Thoracic aorta (tissue), 2 donors: ENCODE measurements at places on chromosomes 1 and 21.

DNA sequence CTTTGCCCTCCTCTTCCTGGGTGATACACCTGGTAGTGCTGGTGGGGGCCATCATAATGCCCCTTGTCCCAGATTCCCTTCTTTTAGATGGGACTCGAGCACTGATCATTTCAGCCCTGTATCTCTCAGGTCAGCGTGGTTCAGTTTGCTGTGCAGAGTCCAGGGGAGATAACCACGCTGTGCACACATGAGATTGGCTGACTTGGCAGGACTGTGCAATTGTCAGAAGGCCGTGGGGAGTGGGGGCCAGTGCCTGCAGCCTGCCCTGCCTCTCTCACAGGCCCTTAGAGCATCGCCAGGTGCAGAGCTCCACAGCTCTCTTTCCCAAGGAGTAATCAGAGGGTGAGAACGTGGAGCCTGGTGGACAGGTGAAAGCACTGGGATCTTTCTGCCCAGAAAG, 15.2 kb downstream of the EPHX1 start:
- no peak overlapping the region for H3K4me3 ChIP-seq
- H3K36me3 ChIP-seq, result peaks cover 8% of the 10 kb centered on the region
- H3K4me1 ChIP-seq, result peaks cover 14% of the 10 kb centered on the region
- no peak overlapping the region for H3K27ac ChIP-seq
- H3K27me3 ChIP-seq, result no peaks in the 10 kb centered on the region

- H3K27ac ChIP-seq, result no peak overlapping the region
- H3K4me1 ChIP-seq, result no peaks in the 10 kb centered on the region
- no peak overlapping the region for H3K4me3 ChIP-seq
- no peaks in the 10 kb centered on the region for H3K36me3 ChIP-seq
Measured at GRCh38 chr1:163772246-163772645, 450.5 kb downstream of the NUF2 start.

DNA sequence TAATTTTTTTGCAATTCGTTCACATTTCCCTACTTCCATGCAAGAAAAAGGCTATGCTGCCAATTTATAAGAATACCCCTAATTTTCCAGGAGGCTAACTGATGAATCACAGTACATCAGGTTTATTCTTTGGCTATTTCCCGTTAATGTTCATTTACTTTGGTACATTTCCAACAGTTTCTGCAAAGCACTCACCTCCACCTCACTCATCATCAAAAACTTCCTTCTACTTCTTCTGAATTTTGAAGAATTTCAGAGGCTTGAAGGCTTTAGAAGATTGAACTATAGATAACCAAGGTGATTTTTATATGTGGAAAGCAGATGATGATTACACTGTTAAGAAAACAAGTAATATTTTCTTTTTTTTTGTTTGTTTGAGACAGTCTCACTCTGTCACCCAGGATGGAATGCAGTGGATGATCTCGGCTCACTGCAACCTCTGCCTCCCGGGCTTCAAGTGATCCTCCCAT, 60.5 kb upstream of the HP1BP3 start:
- DNase-seq, result no peak
- H3K36me3 ChIP-seq, result peaks cover 12% of the 10 kb centered on the region
- peaks cover 8% of the 10 kb centered on the region for H3K4me1 ChIP-seq
- H3K27me3 ChIP-seq, result no peaks in the 10 kb centered on the region
- H3K4me3 ChIP-seq, result no peak overlapping the region

- H3K27ac ChIP-seq, result no peak overlapping the region
- H3K27me3 ChIP-seq, result no peaks in the 10 kb centered on the region
- H3K4me1 ChIP-seq, result no peaks in the 10 kb centered on the region
Measured at GRCh38 chr21:39263372-39263771, 50.1 kb downstream of the BRWD1 start.

DNA sequence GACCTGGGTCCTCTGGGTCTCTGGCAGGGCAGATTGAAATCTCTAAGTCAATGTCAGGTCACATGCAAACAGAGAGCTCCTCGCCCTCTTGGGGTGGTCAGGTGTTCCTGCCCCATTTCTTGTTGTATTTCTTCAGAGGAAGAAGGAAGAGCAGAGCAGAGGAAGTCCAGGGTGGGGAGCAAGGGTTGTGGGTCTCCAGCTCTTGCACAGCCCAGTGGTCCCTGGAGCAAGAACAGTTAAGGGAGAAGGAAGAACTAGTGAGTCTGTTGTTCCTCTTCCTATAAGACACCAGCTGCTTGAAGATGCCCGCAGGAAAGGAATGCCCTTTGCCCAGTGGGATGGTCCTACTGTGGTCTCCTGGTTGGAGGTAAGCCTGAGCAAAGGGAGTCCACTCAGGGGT, 26.3 kb downstream of the MYOG start:
- DNase-seq, result no peak
- no peaks in the 10 kb centered on the region for H3K36me3 ChIP-seq
- no peaks in the 10 kb centered on the region for H3K27me3 ChIP-seq
- no peaks in the 10 kb centered on the region for H3K4me1 ChIP-seq

GRCh38 chr1:174964261-174964971, 35.3 kb upstream of the CACYBP start:
- peaks cover 60% of the 10 kb centered on the region for H3K4me1 ChIP-seq
- no peak overlapping the region for H3K4me3 ChIP-seq
- H3K27ac ChIP-seq, result peak overlapping the region; percentile 56
- no peaks in the 10 kb centered on the region for H3K27me3 ChIP-seq
- H3K36me3 ChIP-seq, result no peaks in the 10 kb centered on the region

- H3K27ac ChIP-seq, result no peak overlapping the region
- no peak for DNase-seq
- no peaks in the 10 kb centered on the region for H3K27me3 ChIP-seq
- H3K36me3 ChIP-seq, result no peaks in the 10 kb centered on the region
- no peak overlapping the region for H3K4me3 ChIP-seq
Measured at GRCh38 chr1:76227621-76228020, 153.1 kb downstream of the ST6GALNAC3 start.

DNA sequence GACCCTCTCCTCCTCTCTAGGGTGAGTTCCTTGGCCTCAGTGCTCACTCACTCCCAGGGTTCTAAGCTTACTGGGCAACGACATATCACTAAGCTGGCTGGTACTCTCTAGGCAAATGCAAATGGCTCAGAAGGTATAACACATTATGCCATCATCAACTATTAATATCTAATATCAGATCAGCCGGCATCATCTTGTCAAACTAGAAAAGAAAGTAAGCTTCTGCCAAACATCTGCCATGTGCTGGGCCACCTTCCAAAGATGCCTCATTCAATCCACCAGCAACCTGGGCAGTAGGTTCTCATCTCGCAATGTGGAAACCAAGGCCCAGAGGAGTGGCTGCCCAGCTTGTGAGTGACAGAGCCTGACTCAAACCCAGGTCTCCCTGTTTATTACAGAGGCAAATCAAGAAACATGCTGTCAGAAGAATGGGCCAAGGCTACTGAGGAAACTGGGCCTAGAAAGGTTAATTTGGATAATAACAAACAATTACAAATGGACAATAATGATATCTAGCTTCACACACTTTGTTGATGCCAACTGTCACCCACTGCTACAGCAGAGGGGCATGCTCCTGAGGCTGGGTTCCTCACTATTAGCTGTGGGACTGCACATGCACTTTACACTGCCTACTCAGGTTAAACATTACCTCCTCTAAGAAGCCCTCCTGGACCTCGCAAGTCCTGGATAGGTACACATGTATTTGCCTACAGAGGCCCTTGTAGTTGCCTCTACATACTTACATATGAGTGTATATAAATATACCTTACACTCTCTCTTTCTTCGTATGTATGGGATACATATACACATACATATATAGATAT, 183.3 kb upstream of the JUN start:
- no peaks in the 10 kb centered on the region for H3K36me3 ChIP-seq
- H3K27ac ChIP-seq, result no peak overlapping the region
- no peak for DNase-seq
- H3K4me3 ChIP-seq, result no peak overlapping the region
- H3K4me1 ChIP-seq, result peaks cover 5% of the 10 kb centered on the region
- no peaks in the 10 kb centered on the region for H3K27me3 ChIP-seq

DNA sequence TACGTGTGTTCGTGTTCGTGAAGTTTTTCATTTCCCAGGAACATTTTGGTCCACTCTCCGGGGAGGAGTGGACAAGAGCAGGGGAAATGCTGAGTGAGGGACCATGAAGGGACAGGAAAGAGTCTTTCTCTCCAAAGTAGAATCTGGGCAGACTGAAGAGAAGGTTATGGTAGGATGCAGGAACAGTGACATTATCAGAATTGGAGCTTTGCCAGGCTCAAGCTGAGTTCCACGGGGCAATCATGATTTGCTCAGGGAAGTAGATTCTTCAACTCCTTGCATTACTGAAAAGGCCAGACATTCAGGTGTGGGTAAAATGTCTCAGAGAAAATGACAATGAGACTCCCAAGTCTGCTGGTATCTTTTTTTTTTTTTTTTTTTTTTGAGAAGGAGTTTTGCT, 16.6 kb downstream of the ATP1A4 start:
- no peak for DNase-seq
- no peaks in the 10 kb centered on the region for H3K36me3 ChIP-seq
- H3K27me3 ChIP-seq, result no peaks in the 10 kb centered on the region

DNA sequence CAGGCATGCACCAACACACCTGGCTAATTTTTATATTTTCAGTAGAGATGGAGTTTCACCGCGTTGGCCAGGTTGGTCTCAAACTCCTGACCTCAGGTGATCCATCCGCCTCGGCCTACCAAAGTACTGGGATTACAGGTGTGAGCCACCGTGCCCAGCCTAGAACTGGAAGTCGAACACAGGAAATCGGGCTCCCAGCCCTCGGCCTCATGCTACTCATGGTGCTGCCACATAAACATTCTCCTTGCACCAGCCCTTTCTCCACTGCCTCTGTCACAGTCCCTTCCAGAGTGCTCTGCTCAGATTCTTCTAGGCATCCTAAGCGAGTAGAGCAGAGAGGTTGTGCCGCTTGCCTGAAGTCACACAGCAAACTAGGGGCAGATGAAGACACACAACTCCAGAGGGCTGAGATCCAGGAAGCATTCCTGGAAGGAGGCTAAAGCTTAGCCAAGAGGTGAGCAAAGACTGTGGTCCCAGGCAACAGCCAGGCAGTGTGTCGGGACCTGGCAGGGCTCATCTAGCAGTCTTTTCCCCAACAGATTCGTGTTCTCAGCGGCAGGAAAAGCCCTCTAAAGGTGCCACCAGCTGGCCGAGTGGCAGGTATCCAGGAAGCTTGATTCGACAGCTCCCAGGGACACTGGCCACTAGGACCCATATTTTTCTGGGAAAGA, 29.6 kb upstream of the NPPB start:
- H3K36me3 ChIP-seq, result no peaks in the 10 kb centered on the region
- no peak for DNase-seq
- H3K27ac ChIP-seq, result no peak overlapping the region

DNA sequence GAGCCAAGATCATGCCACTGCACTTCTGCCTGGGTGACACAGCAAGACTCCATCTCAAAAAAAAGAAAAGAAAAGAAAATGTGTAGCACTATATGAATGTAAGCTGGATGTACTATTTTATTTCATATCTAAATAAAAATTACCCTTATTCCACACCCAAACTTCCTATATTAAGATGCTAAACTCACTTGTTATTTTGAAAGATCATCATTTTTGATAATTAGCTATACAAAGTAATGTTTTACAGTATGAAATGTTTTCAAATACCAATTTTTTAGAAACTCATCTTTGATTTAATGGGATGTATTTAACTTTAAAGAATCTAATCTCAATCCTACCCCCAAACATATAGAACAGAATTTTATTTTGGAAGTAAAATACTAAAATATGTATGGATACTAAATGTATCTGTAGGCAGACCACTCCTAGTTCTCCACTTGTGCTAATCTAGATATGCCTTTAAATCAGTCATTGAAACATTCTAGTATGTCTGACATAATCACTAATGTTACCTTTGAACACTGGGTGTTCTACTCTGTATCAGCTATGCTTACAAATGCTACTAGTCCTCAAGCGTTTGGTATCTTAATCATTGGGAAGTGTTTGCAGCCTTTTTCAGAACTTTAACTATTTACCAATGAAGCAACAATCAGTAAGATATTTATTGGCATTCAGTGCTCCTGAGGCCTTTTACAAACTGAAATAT, 12.9 kb downstream of the MIER1 start:
- H3K27me3 ChIP-seq, result no peaks in the 10 kb centered on the region
- peaks cover 61% of the 10 kb centered on the region for H3K4me1 ChIP-seq
- H3K27ac ChIP-seq, result no peak overlapping the region
- DNase-seq, result no peak
- H3K36me3 ChIP-seq, result no peaks in the 10 kb centered on the region

GRCh38 chr1:114113411-114114184, 40.1 kb downstream of the SYT6 start:
- no peaks in the 10 kb centered on the region for H3K36me3 ChIP-seq
- no peaks in the 10 kb centered on the region for H3K4me1 ChIP-seq
- no peak overlapping the region for H3K27ac ChIP-seq
- H3K4me3 ChIP-seq, result no peak overlapping the region
- no peak for DNase-seq

GRCh38 chr1:169521226-169521625, 35.5 kb upstream of the SLC19A2 start:
- H3K27me3 ChIP-seq, result no peaks in the 10 kb centered on the region
- H3K4me1 ChIP-seq, result no peaks in the 10 kb centered on the region
- no peak for DNase-seq
- H3K36me3 ChIP-seq, result no peaks in the 10 kb centered on the region
- H3K27ac ChIP-seq, result no peak overlapping the region
